ENCODE measurements at places on chromosomes 11 and 22.
A peak's percentile ranks its signal among the peaks of the same experiment; 100 is the strongest.

GRCh38 chr11:66561178-66561974 is 7.0 kb downstream of the CTSF start:
- no peak for DNase-seq

- DNase-seq: peak; percentile 26
These were observed 3.7 kb upstream of the MUC5AC start for GRCh38 chr11:1153951-1154493.

DNA sequence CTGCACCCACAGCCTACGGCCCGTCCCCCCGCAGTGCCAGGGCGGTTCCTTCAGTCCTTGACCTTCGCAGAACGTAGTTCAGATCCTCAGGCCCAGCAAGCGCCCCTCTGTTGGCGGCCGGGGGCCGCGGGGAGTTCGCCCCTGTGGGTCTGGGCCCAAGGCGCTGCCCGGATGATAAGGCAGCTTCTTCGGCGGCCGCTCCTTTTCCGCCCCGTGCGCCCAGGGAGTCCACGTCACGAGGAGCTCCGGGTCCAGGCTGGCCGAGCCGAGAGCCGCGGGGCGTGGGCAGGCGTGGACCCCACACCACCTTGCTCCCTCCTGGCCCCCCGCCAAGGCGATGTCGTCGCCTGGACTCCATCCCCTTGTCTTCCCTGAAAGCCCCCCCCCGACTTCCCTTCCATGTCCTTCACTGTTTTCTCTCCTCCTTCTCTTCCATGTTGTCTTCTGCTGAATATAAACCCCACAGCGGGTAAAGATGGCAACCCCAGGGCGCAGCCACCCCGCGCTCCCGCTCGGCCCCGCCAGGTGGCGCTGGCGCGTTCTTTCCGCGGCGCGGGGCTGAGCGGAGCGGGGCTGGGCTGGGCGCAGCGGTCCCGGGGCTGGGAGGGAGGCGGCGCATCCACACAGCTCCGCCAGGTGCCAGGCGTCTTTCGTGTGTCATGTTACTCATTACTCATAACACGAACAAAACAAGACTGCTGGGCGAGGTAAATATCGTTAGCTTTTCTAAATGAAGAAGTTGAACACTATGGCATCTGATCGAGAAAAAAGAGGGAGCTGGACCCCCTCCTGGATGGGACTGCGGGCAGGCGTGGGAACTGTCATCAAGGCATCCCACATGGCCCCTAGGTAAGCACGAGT is 321.0 kb downstream of the NTM start:
- peak; percentile 68 for DNase-seq

DNA sequence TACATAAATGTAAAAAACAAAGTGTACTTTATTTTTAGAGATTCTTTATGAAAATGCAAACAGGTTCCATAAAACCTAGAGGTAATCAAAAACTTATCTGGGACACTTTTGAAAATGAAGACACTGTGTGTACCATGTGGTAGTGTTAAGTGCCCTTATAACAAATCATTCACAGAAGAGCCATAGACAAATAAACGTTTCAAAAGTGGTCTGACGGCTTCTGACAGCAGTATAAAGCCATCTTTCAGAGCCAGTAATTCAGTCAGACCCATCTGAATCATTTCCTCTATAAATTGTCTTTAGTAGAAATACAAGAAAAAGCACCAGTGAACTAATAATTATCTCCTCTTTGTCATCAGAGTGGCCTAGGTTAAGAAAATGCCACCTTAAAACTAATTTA is 100.0 kb downstream of the PAX6 start:
- DNase-seq: no peak

GRCh38 chr11:33617672-33618350 is 82.8 kb downstream of the C11orf91 start:
- no peak for DNase-seq

DNA sequence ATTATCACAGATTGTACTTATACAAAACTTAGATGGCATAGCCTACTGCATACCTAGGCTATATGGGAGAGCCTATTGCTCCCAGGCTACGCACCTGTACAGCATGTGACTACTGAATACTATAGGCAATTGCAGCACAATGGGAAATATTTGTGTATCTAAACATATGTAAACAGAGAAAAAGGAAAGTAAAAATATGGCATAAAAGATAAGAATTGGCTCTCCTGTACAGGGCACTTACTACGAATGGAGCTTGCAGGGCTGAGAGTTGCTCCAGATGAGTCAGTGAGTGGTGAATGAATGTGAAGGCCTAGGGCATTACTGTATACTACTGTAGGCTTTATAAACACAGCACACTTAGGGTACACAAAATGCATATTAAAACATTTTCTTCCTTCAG is 13.2 kb downstream of the APOL6 start:
- no peak for DNase-seq

GRCh38 chr22:38411016-38411415 is 44.0 kb downstream of the KCNJ4 start:
- DNase-seq: no peak

GRCh38 chr11:122938557-122938956 is 43.1 kb downstream of the BSX start:
- DNase-seq: no peak

- DNase-seq: no peak
These were observed 16.6 kb downstream of the APOL3 start for GRCh38 chr22:36143956-36144355.

DNA sequence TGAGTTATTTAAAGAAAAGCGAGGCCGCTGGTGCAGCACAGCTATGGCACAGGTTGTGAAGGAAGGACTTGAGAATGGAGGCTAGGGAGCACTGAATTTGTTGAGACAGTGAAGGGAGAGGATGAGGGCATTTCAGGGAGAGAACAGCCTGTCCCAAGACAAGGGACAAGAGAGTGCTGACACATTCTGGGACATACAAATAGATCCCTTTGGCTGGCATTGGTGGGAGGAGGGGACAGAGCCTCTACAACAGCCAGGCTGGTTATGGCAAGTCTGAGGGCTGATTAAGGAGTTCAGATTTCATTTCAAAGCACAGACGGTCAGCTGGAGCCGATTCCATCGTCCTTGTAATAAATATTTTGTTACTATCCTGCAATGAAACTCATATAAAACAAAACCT is 1.7 kb upstream of the SLC29A2 start:
- no peak for DNase-seq

DNA sequence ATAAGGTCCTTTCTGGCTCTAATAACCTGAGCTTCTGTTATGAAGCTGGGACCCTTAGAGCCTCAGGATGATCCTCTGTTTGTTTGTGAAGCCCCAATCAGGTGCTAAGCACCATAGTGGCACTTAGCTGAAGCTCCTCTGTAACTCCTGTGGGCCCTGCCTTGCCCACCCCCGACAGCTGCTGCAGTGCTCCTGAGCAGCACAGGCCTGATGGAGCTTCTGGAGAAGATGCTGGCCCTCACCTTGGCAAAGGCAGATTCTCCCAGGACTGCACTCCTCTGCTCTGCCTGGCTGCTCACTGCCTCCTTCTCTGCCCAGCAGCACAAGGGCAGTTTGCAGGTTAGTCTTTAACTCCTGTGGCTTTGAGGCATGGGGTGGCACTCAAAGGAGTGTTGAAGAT is 19.0 kb upstream of the CCDC134 start:
- DNase-seq: no peak

- DNase-seq: no peak
These were observed 98.9 kb downstream of the ZBTB16 start for GRCh38 chr11:114158421-114158820.

DNA sequence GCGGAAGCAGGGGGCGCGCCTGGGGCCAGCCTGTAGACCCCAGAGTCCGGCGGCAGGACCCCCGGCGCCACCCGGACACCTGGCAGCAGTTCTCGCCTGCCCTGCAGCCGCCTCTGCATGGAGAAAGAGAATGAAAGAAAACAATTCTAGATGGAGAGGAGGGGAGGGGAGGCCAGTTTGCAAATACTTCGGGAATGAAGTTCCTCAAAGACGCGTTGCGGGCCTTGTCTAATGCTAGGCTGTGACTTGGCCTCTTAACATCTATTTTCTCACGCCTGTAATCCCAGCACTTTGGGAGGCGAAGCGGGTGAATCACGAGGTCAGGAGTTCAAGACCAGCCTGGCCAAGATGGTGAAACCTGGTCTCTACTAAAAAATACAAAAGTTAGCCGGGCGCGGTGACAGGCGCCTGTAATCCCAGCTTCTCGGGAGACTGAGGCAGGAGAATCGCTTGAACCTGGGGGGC is 2.1 kb upstream of the BARX2 start:
- DNase-seq: no peak

- no peak for DNase-seq
These were observed 114.7 kb downstream of the BRD1 start for GRCh38 chr22:49713003-49713402.

DNA sequence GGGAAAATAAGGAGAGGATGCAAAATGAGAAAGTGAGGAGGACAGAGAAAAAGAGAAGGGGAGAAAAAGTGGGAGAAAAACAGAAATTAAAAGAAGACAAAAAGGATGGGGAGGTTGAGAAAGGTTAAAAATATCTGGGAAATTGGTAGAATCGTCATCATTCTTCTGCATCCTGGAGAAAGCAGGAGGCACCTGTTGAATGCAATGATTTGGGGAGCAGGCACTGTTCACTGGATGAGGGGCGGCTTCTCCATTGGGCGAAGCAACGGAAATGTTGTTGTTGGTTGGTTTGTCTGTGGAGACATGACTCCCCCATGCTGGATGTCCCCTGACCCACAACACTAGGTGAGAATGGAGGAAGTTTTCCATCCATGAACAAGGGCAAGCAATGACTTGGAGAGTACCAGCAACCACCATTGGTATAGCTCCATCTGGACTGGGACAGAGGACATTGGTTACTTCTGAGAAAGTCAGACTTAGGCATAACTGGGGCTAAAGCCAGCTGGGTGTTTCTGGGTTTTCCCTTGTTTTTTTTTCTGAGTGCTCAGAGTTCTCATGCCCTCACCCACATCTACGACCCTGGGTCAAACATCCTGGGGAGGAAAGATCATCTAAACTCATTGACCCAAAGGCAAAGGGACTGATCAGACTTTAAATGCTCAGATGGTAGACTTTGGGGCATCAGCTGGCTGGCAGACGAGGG is 11.9 kb upstream of the CD44 start:
- DNase-seq: no peak

- DNase-seq: no peak
These were observed 21.3 kb upstream of the GRAMD4 start for GRCh38 chr22:46598737-46599424.

- no peak for DNase-seq
These were observed 19.0 kb downstream of the SMCO4 start for GRCh38 chr11:93524173-93524536.

- DNase-seq: no peak
These were observed 789 bp downstream of the SIK2 start for GRCh38 chr11:111602865-111603610.

- no peak for DNase-seq
These were observed 121.3 kb downstream of the NECTIN1 start for GRCh38 chr11:119607726-119608125.

- no peak for DNase-seq
These were observed 107.1 kb downstream of the GAB2 start for GRCh38 chr11:78310500-78310909.

GRCh38 chr22:24516301-24516737 is 21.2 kb downstream of the UPB1 start:
- DNase-seq: peak; percentile 55

GRCh38 chr11:121198491-121198890 is 94.1 kb upstream of the SC5D start:
- DNase-seq: peak; percentile 56

- no peak for DNase-seq
These were observed 348.1 kb downstream of the ETS1 start for GRCh38 chr11:128239306-128239705.

DNA sequence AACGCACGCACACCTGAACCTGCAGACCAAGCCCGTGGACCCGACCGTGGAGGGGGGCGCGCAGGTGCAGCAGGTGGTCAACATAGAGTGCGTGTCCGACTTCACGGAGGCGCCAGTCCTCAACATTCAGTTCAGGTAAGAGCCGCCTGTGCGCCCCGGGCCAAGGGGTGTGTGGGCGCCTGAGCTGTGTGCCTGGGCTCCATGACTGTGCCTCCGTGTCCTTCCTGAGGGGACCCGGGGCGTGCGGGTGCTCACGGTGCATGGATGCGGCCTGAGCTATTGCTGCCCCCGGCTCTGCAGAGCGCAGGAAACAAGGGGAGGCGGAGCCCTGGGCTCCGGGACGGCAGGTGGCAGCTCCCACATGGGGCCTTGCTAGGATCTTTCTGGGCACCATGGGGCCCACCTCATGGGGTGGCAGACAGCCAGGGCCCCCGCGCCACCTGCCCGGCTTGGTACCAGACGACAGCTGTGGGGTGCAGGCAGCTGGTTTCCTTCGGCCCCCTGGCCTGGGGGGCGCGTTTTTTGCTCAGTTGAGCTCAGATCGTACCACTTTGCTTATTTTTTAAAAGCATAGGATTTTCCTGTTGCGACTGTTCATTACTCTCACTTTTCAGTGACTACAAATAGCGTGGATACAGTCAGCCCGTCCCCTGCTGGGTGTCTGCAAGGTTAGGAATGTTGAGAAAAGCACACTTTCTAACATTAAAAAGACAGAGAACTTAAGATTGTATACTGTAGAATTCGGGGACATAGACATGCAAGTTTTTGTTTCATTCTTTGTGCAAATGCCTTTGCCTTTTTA is 28.3 kb downstream of the MUC6 start:
- DNase-seq: no peak

DNA sequence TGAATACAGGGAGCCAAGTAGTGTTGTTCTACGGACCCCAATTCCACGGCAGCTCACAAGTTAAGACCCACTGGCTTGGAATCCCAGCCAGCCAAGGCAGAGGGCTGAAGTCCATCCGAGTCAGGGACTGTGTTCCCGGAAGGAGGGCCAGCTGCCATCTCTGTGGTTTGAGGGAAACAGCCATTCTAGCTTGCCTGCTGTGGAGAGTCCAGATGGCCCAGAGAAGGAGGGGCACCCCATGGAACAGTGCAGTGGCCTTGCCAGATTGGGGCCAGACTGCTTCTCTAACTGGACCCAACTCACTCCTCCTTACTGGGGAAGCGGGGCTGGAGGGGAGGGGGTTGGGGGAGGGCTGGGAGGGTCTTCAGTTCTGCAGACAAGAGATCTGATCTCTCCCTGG is 156.4 kb downstream of the FAM181B start:
- DNase-seq: no peak

- no peak for DNase-seq
These were observed at the start of gene ACR for GRCh38 chr22:50737728-50738648. TSS of gene ACR (plus strand) at chr22:50738204. CDS start at chr22:50738236, 32 bp downstream.

DNA sequence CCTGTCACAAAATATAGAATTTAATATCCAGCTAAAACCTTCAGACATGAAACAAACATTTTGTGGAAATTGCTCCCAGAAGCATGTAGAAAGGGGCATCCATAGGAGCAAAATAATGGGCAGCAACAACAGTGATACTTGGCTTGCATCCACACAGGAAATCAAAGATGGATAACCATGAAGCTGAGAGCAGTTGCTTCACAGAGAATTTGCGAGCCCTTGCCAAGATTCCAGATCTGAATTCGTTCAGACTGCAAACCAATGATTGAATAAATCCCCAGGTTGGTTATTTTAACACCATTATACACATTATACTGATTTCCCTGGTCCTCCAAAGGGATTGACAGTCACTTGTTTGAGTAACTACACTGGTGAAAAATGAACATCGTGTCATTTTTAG is 15.6 kb upstream of the OR51L1 start:
- DNase-seq: no peak
